HEK293T (cell line): ENCODE measurements at places on chromosomes 11 and 22.

GRCh38 chr11:67368621-67369020 is 4.8 kb downstream of the CLCF1 start:
- DNase-seq, result no peak

DNA sequence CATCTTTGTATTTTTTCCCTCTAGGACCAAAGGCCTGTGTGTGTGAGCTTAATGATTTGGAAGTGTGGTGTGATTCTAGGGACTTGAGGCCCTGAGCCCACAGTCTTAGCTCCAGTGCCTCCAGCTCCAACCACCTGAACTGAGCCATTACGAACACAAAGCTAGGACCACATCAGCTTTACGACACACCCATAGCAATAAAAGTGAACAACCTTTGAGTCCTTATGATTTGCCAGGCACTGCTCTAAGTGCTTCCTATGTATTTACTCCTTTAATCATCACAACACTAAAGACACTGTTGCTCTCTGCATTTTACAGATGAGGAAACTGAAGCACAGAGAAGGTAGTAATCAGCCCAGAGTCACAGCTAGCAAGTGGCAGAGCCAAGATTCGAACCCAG is 126.4 kb downstream of the EHF start:
- no peak for DNase-seq

GRCh38 chr11:120577041-120577440 is 65.5 kb downstream of the GRIK4 start:
- DNase-seq, result no peak

DNA sequence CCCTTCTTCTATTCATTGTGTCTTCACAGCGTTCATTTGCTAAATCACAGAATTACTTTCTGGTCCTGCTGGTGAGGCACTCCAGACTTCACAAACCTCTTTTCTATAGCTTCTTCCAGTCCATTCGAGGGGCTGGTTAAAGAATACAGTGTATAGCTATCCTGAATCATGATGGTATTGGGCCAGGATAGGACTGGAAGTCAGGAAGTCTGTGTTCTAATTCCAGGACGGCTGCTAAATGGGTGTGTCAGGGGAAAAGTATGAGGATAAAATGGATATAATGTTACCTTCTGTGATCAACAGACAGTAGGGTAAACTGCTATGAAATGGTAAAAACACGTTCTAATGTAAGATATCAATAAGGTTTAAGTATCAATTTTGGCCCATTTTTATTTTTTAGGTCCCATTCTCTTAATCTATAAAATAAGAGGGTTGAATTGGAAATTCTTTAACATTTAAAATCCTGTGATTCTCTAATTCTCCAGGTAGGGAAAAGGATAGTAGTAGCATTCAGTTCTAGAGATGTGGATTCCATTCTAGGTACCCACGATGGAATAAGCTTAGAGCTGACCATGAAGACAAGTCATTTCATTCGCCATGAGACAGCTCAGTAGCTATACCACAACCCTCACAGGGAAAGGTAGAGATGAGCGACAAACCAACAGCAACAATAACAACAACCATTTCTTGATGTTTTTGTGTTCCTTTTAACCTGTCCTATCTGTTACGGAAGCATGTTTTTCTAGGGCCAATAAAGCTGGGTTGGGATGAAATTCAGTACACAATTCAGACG is 96.1 kb downstream of the SLC1A2 start:
- DNase-seq, result no peak

GRCh38 chr11:121630041-121630440 is 177.3 kb upstream of the SORL1-AS1 start:
- no peak for DNase-seq

DNA sequence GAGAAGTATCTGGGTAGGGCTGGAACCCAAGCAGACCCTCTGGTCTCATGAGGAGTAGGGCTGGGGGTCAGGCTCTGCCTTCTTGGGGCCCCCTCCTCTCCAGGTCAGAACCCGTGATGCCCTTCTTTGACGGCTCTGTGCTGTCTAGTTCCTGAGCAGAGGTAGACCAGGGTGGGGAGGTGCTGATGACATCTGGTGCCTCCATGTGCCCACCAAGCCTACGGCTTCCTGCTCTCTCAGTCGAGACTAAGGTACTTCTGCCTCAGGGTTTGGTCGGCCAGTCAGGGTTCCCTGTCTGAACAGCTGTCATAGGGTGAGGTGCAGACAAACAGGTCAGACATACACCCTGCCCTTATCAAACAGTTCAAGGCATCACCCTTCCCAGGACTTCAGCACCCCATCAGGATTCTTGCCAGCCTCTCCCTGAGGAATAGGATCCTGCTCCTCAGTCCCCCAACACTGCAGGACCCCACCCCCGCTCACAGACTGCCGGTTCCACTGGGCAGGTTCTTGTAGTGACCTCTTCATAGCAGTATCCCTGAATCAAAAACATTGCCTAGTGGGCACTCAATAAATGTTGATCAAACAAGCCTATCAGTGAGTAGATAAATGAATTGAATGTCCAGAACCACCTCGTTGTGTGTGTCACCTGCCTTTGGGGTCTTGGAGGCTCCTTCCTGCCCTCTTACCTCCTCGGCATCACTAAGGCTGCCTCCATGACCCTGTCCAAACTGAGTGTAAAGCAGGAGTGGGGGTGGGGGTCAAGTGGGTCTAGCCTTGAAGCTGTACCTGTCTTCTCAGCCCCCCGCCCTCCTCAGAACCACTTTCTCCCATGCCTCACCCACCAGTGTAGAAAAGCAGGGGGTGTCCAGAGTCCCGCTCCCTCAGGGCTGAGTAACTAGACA is 158.2 kb downstream of the BUD13 start:
- no peak for DNase-seq

GRCh38 chr11:122895563-122895962 is 13.0 kb downstream of the JHY start:
- no peak for DNase-seq

GRCh38 chr11:106763501-106763900 is 254.8 kb downstream of the GUCY1A2 start:
- no peak for DNase-seq

- no peak for DNase-seq
Measured at GRCh38 chr11:78365381-78365792, 52.2 kb downstream of the GAB2 start.
